ENCODE measurements at places on chromosomes 16 and 17.

- H3K27ac ChIP-seq = no peak overlapping the region
- DNase-seq = no peak
- no peaks in the 10 kb centered on the region for H3K27me3 ChIP-seq
- H3K36me3 ChIP-seq = no peaks in the 10 kb centered on the region
Observed at GRCh38 chr16:78961464-78961863, 639.1 kb downstream of the MAF start.

GRCh38 chr17:11805138-11805537, 192.1 kb downstream of the ZNF18 start:
- no peaks in the 10 kb centered on the region for H3K4me1 ChIP-seq
- peaks cover 8% of the 10 kb centered on the region for H3K27me3 ChIP-seq
- no peak for DNase-seq
- H3K4me3 ChIP-seq = no peak overlapping the region
- no peak overlapping the region for H3K27ac ChIP-seq
- H3K36me3 ChIP-seq = no peaks in the 10 kb centered on the region

GRCh38 chr17:77212081-77212832, 71.5 kb downstream of the SEC14L1 start:
- peaks cover 18% of the 10 kb centered on the region for H3K4me1 ChIP-seq
- no peak overlapping the region for H3K4me3 ChIP-seq
- H3K36me3 ChIP-seq = peaks cover 46% of the 10 kb centered on the region
- no peak overlapping the region for H3K27ac ChIP-seq
- H3K27me3 ChIP-seq = no peaks in the 10 kb centered on the region

GRCh38 chr17:9258115-9259015, 237.1 kb downstream of the NTN1 start:
- H3K27ac ChIP-seq = peak overlapping the region; percentile 6
- peaks cover 34% of the 10 kb centered on the region for H3K4me1 ChIP-seq
- no peak for DNase-seq
- no peak overlapping the region for H3K4me3 ChIP-seq
- H3K36me3 ChIP-seq = peaks cover under 1% of the 10 kb centered on the region

GRCh38 chr17:79700592-79700991, 30.2 kb upstream of the ENPP7 start:
- H3K27ac ChIP-seq = no peak overlapping the region
- no peak overlapping the region for H3K4me3 ChIP-seq
- peaks cover 21% of the 10 kb centered on the region for H3K27me3 ChIP-seq
- no peaks in the 10 kb centered on the region for H3K36me3 ChIP-seq
- H3K4me1 ChIP-seq = peaks cover 20% of the 10 kb centered on the region
